Left kidney (tissue), 8 donors: ENCODE measurements at places on chromosomes 2 and 18. TPM values are rescaled to one million over a fixed set of nuclear protein-coding genes. Genes with fewer than 3 reads are reported as not detected.

DNA sequence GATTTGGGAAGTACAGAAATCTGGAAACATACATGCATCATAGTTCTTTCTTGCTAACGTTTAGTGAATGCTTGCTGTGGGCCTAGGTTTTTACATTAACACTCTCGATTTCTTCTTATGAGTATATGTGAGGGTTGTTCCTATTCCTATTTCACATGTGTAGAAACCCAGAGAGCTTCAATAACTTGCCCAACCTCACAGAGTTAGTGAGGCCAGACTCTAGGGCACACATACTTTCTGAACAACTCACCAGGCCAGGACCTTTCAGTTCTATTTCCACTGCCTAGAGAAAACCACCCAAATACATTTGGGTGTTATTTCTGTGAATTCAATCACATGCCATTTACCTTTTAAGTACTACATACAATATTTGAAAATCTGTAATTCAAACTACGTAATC lies 8.2 kb upstream of the KCTD1 start:
- no peak for DNase-seq

DNA sequence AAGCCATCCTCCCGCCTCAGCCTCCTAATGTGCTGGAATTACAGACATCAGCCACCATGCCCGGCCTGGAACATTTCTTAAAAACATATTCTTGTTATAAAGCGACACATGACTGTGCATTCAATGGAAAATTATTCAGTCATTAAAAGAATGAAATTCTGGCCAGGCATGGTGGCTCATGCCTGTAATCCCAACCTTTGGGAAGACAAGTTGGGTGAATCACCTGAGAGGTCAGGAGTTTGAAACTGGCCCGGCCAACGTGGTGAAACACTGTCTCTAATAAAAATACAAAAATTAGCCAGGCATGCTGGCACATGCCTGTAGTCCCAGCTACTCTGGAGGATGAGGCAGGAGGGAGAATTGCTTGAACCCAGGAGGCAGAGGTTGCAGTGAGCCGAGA lies 21.6 kb upstream of the RPRD1A start:
- no peak for DNase-seq

- DNase-seq = no peak
Observed at GRCh38 chr18:46007165-46007564, 40.0 kb upstream of the EPG5 start.

GRCh38 chr18:62070302-62070701 lies 116.6 kb downstream of the PIGN start:
- no peak for DNase-seq

- DNase-seq = no peak
Observed at GRCh38 chr2:71669058-71669456, 215.7 kb downstream of the DYSF start.

DNA sequence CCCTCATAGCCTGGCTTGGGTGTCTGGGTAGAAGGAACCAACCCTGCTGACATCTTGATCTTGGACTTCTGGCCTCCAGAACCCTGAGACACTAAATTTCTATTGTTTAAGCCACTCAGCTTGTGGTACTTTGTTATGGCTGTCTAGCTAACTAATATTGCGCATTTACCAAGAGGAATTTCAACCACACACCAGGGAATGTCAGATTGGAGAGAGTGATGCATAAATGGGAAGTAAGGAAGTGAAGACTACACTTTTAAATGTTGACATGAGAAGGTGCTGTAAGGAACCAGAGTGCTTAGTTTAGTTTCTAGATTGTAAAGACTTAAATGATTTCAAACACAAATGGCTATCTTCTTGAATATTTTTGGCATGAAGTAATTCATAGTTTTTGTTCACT lies 98.9 kb upstream of the ITGB6 start:
- DNase-seq = no peak

DNA sequence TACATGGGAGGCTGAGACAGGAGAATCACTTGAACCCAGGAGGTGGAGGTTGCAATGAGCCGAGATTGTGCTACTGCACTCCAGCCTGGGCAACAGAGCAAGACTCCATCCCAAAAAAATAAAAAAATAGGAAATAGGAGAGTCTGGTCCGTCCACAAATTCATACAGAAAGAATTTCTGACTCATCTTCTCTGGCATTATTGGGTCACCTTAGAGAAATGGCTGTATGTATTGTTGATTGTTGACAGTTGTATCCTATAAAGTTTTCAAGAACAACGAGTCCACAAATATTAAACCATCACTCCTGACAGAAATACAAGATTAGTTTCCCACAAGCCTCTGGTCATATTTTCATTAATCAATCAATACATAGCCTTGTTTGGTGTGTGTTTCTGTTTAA lies 20.4 kb downstream of the RBM43 start:
- DNase-seq = no peak

- DNase-seq = peak; percentile 79
Observed at GRCh38 chr18:75478996-75479880, 51.7 kb upstream of the SMIM21 start.

Gene SERPINB3
- polyA plus RNA-seq = 0.12 TPM

Gene EMX1
- polyA plus RNA-seq = 37.9 TPM

Gene IL1RN
- 3.2 TPM for polyA plus RNA-seq

Gene RNF144A
- polyA plus RNA-seq = 62.9 TPM
